ENCODE measurements at places on chromosomes 2 and 18.

DNA sequence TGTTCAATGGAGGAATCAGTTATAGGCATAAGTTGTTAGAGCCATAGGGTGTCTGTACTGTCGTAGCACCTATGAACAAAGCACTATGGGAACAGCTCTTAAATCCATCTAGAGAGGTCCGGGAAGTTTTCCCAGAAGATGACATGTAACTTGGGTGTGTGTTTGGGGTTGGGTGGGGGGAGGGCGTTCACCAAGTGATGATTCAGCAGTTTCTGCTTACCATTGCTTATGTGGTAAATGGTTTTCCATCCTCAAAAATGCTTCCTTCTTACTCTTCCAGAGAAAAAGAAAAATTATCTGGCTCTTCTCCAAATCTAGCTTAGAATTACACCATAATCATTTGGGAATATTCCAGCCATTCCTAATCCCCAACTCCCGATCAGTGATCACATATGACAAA, 361.1 kb upstream of the ZNF521 start:
- DNase-seq = no peak

- no peak for DNase-seq
Measured at GRCh38 chr18:56284319-56284718, 354.1 kb downstream of the TXNL1 start.

DNA sequence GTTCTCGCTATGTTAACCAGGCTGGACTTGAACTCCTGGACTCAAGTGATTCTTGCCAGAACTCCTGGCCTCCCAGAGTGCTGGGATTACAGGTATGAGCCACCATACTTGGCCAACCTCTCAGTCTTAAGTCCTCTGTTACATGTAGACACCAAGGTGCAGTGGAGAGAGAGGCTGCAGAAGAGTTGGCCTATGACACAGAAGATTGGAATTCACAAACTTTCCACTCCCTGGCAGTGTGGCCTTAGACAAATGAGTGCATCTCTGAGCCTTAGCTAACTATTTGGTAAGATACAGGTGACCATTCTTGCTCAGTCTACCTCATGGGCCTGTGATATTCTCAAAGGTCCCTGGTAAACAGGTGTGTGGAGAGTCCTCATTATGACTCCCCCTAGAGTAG, 159.7 kb downstream of the MYCN start:
- DNase-seq = no peak

GRCh38 chr18:35406666-35407065, 29.5 kb upstream of the ZNF396 start:
- no peak for DNase-seq

DNA sequence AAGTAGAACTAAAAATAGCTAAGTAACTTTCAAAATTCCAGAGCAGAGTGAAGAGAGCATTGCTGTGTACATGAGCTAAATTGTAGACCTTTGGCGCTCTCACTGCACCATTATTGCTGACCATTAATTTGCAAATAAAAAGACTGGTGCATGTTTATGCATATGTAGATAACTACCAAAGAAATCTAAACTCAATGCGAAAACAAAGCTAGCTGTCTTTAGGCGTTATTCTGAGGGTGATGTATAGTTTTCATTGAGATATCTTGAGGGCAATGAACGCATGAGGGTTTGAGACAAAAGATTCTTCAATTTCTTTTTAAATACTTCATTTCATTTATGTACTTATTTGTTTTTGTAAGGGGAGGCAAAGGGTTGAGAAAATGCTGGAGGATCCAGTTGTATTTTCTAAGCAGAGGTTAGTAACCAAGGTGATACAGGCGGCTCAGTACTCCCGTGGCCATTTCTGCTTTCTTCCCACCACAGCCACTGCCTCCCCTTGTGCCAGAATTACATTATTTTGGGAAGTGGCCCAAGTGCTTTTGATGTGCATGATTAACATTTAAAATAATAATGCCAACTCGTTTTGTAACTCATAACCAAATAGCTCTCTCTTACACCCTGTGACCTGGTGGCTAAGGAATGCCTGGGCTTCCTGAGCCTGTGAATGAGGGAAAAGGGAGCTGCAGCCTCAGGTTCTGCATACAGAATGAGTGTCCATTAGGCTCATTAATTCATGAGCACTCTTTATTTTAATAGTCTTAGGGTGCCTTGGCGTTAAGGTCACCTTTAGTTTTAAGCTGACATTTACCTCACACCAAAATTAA, 797.8 kb upstream of the GYPC start:
- no peak for DNase-seq

GRCh38 chr2:24820598-24821432, 27.6 kb downstream of the CENPO start:
- no peak for DNase-seq

DNA sequence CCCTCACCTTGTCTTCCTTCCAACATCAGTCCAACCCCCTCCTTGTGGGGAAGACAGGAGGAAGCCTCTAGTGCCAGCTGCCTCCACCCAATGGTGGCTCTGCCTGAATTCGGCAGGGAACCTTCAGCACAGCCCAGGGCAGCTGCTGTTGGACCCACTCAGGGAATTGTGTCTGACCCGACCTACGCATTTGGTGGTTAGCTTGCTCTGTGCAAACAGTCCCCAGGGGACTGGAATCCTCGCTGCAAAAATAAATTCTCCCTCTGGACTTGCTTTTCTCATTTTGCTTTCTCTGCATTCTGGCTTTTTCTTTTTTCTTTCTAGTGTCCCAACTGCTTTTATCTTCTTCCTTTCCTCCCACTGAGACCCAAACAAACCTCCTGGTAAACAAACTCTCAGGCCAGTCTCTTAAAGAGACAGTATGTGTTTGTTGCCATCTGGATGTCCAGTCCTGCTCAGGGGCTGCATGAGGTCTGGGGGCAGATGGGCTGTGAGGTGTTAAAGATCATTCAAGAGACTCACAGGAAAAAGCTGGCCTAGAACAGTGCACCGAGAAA, 137.7 kb upstream of the HAAO start:
- peak; percentile 56 for DNase-seq

GRCh38 chr2:219633276-219634065, 6.0 kb downstream of the SLC4A3 start:
- DNase-seq = peak; percentile 27

DNA sequence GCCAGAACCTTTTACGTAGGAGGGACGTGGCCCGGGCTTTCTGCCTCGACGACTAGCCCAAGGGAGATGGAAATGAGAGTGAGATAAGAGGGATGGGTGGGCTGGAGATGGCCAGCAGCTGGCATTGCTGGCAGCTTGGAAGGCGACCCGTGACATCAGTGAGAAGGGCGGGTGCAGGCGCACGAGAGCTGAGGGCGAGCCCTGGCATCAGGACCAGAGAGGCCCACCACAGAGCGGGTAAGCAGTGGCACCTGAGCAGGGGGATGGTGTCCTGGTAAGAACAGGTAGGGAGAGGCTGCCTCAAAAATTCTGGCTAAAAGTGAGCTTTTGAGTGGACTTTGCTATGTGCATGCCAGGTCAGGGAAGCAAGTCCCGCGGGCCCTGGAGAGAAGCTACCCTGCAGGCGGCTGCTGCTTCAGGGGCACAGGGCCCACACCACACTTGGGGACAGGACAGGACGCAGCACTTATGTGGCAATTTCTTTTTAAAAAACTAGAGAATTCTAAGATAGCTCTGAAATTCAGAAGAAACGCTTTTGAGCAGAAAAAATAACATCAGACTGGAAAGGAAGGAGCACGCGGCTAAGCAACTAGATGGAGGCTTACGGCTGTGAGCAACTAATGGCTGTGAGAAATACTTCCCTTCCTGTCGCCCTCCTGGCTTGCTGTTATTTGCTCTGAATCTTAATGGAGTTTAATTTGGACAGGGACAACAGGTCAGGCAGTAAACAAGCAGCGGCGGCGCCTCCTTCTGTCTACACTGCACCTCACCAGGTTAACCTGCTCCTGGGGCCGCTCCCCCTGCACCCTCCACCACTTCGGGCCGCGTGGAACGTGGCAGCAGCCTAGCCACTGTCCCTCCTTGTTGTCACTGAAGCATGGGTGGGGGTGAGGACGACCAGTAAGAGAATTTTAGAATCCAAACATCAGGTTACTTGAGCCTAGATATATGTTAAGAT, 20.5 kb downstream of the THAP4 start:
- no peak for DNase-seq

- DNase-seq = no peak
Measured at GRCh38 chr18:47865183-47865582, 65.3 kb downstream of the SMAD2 start.

- DNase-seq = no peak
Measured at GRCh38 chr2:45102141-45102540, 92.9 kb upstream of the SIX2 start.

DNA sequence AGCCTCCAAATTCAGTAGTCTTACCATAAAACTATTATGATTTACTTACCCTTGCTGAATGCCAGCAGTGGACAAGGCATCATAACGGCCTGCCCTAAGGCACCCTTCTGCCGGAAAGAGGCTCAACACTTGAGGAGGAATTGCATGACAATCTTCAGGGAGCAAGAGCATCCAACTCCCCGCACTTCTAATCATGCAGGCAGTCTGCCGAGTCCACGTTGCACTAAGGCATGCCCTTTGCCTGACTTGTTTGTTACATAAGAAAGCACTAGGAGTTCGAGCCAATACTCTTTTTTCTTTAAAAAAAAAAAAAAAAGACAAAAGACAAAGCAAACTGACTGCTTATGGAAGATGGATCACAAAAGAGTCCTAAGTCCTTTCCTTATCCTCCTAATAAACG, 17.9 kb upstream of the SPTBN1 start:
- peak; percentile 79 for DNase-seq

- no peak for DNase-seq
Measured at GRCh38 chr2:68263632-68264031, 11.3 kb upstream of the PPP3R1 start.

- DNase-seq = no peak
Measured at GRCh38 chr2:67670747-67671183, 273.6 kb downstream of the ETAA1 start.

DNA sequence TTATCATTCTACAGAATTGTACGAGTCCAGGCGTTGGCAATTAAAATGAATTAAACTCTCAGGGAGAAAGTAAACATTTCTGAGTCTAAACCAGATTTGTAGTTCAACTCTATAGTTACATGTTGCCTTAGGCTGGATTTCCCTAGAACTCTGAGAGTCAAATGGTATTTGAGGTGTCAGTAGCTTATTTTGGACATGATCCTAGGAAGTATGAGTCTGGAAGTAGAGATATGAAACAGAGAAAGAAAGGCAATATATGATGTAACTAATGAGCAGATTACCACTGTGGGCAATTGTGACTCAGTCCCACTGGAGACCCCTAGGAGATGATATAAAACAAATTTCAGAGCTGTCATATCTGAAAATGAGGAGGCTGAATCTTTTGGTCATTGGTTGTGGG, 199.1 kb upstream of the UBE2E3 start:
- no peak for DNase-seq

DNA sequence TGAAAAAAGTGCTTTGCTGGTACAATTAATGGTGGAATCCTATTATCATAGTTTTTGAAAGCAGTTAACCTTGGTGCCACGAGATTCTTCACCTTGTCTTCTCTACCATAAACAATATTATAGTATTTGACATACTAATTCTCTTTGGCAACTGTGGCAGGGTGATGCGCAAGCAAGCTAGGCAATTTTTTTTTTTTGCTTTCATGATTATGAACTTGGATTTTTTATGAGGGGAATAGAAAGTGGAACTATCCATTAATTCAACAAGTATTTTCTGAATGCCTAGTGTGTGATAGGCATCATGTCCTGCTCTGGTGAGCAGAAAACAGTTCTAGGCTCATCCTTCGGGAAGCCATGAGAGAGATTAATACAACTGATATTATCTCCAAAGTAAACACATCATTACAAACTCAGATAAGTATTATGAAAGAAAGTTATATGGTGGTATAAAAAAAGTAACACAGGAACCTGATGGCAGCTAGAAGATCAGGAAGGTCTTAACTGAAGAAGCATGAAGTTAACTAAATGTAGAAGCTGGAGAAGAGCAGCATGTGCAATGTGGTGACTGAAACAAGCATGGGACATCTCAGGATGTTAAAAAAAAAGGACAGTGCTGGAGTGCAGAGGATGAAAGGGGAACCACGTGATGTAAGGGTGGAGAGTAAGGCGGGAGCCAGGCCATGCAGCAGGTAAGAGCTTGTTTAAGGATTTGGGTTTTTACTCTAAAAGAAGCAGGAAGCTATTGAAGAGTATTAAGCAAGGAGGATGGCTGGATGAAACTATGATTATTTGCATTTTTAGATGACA, 113.7 kb downstream of the ZEB2 start:
- DNase-seq = no peak

DNA sequence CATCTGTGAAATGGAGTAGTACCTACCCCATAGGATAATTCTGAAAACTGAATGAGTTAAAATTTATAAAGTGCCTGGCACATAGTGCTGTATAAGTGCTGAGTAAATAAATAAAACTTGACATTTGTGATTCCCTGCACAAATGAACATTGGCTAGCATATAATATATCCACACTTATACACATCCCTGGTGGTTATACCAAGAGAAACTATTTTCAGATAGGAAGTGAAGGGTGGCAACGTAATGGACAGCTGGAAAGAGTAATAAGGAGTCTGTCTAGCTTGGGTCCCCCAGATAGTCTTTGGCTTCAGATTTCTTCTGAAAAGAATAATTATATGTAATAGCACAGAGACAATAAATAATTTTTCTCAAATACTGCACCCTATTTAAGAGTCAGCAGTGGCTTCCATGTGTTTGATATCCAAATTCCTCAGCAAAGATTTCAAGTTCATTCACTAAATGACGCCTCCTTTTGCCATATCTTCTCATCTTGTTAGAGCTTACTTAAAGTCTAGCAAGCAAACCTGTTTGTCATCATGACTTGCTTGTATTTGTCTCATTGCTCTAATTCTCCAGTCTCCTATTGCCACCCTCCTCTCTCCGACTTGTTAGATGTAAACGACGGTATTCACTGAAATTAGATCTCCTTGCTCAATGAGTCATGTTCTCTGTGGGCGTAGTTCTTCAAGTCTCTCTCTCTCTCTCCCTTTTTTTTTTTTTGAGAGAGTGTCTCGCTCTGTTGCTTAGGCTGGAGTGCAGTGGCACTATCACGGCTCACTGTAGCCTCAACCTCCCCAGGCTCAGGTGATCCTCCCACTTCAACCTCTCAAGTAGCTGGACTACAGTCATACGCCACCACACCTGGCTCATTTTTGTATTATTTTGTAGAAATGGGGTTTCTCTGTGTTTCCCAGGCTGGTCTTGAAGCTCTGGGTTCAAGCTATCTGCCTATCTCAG, 8.7 kb upstream of the ADGRF3 start:
- no peak for DNase-seq

DNA sequence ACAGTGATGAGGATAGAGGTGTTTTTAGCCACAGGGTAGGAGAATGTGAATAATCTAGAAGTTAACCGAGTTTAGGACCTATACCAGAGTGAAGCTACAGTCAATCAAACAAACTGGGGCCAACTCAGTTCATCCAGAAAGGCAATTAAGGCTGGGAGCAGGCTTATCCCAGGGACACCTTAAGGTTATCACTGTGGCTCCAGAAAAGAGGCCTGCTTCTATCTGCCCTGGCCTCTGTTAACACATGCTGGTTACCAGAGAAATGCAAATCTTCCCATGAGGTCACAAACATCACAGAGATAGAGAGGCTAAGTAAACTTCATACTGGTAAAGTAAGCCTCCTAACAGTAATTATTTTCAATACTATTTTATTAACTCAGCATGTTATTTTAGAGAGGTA, 93.2 kb upstream of the GRB14 start:
- no peak for DNase-seq

All from left ventricle myocardium superior (tissue), 1 donor.